Iris pigment epithelial cell (primary cell): ENCODE measurements at places on chromosomes 7 and 10.

- peak; percentile 51 for DNase-seq
Observed at GRCh38 chr7:92645114-92646061, 55.2 kb upstream of the FAM133B start.

GRCh38 chr10:15725603-15726002, 5.9 kb upstream of the ITGA8 start:
- peak; percentile 67 for DNase-seq

DNA sequence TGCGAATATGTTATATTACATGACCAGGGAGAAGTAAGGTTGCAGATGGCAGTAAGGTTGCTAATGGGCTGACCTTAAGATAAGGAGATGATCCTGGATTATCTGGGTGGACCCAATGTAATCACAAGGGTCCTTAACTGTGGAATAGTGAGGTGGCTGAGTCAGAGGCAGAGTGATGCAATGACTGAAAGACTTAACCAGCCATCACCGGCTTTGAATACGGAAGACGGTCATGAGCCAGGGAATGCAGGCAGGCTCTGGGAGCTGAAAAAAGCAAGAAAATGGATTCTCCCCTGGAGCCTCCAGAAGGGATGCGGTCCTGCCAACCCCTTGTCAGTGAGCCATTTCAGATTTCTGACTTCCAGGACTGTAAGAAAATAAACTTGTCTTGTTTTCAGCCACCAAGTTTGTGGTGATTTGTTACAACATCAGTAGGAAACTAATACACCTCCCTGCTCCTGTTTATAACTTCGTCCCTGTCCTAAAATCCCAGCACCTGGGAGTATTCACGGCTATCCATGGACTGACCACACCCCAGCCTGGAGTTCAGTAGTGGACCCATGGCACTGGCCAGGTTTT, 4.6 kb upstream of the C10orf95 start:
- DNase-seq: peak; percentile 93

DNA sequence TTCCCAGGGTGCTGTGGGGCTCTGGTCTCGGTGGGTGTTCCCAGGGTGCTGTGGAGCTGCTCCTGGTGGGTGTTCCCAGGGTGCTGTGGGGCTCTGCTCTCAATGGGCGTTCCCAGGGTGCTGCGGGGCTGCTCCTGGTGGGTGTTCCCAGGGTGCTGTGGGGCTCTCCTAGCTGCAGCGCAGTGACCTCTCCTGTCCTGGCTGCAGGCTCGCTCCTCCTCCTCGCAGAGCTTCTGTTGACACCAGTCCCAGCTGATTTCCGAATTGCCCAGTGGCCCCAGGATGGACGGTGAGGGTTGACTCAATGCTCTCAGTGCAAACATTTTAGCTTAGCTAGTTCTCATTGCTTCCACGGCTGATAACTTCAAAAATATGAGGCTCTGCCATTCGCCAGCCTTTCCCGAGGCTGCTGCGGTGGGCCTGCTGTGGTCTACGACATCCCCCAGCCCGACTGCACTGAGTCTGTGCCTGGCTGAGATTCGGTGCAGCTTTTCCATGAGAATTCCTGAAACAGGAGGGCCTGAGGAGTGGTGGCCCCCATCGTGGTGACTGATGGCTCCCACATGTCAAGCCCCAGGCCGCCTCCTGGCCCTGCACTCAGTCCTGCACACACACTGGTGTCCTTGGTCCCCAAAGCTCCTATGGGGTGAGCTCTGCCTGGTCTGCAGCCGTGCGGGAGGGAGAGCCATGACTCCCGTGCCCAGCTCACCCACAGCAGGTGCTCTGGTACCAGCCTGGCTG, 58.3 kb upstream of the NKX6-2 start:
- no peak for DNase-seq

GRCh38 chr10:75441682-75442081, 10.3 kb downstream of the LRMDA start:
- no peak for DNase-seq

- DNase-seq: no peak
Observed at GRCh38 chr10:61542596-61542995, 89.4 kb upstream of the TMEM26 start.

DNA sequence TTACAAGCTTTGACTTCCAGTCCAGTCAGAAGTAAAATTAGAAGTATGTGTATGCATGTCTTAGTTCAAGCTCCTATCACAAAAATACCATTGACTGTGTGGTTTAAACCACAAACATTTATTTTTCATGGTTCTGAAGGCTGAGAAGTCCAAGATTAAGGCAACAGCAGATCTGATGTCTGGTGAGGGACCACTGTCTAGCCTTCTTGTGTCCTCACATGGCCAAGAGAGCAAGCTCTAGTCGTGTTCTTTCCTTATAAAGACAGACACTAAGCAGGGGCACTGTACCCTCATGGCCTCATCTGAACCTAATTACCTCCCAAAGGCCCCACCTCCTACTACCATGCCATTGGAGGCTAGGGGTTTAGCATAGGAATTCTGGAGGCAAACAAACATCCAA, 41.3 kb upstream of the ARL4A start:
- peak; percentile 77 for DNase-seq

DNA sequence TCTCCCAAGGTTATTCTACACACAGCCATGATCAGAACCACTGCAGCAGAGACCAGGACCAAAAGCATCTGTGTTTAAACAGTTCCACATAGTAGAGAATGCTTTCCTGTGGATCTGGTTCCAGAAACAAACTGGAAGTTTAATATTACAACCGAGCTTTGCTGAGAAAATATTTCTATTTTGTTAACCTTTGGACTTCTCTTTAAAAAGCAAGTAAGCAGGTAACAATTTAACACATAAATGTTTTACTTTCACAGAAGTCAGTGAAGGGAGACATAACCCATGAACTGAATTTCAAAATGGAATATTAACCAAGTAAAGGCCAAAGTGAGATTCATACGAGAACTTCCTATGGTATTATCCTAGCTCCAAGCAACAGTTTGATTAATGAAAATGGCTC, 98.6 kb upstream of the PHYHIPL start:
- DNase-seq: no peak

GRCh38 chr7:35617041-35617440, 77.9 kb downstream of the HERPUD2 start:
- peak; percentile 20 for DNase-seq

DNA sequence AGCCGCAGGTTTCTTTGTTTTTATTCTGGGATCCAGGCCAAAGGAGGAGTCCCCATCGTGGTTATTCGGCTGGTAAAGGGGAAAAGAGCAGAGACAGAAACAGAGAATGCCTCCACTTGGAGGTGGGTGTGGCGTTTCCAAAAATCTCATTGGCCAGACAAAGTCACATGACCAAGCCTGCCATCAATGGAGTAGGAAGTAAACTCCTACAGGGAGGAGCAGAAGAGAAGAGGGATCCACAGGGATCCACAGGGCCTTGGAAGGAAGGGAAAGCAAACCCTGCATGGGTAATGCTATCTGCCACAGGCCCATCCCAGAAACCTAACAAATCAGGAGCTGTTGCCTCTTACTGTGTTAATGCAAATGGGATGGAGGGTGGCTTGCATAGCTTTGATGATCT, 425.7 kb upstream of the GALNT17 start:
- no peak for DNase-seq

GRCh38 chr10:68501691-68502090, 25.6 kb downstream of the SLC25A16 start:
- no peak for DNase-seq

GRCh38 chr7:133883591-133883990, 243.5 kb upstream of the LRGUK start:
- no peak for DNase-seq

GRCh38 chr10:20363684-20364083, 533.4 kb downstream of the NEBL start:
- DNase-seq: no peak

DNA sequence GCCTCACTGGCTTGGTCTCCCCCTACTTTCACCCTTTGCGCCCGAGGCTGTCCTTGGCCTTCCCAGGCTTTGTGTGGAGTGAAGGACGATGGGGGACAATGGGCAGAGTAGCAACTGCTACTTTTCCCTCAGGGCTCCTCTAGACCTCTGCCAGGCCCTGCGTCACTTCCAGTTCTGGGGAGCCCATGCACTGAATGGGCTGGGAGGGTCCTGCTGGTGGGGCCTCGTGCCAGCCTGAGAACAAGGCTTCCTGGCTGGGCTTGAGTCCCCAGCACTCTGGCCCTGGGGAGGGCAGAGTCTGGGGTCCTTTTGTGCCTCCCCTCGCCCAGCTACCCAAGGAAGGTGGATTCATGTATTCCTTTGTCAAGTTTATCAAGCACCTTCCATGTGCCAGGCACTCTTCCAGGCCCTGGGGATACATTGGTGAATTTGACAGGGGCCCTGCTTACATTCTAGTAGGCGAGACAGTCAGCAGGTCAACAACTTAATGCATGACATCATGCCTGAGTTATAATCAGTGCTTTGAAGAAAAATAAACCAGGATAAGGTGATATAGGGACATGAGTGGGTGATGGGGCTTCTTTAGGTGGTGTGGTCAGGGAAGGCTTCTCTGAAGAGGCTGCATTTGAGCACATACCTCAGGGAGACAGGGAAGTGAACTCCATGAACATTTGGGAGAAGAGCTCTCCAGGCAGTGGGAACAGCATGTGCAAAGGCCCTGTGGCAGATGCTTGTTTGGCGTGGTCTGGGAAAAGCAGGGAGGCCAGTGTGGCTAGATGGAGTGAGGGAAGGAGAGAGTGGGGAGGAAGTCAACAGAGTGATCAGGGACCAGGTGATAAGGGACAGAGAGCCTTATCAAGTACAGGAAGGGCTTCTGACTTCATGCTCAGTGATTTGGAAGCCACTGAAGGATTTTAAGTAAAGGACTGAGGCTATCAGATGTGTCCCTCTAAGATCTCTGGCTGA, 14.1 kb downstream of the ZMIZ1 start:
- peak; percentile 55 for DNase-seq

DNA sequence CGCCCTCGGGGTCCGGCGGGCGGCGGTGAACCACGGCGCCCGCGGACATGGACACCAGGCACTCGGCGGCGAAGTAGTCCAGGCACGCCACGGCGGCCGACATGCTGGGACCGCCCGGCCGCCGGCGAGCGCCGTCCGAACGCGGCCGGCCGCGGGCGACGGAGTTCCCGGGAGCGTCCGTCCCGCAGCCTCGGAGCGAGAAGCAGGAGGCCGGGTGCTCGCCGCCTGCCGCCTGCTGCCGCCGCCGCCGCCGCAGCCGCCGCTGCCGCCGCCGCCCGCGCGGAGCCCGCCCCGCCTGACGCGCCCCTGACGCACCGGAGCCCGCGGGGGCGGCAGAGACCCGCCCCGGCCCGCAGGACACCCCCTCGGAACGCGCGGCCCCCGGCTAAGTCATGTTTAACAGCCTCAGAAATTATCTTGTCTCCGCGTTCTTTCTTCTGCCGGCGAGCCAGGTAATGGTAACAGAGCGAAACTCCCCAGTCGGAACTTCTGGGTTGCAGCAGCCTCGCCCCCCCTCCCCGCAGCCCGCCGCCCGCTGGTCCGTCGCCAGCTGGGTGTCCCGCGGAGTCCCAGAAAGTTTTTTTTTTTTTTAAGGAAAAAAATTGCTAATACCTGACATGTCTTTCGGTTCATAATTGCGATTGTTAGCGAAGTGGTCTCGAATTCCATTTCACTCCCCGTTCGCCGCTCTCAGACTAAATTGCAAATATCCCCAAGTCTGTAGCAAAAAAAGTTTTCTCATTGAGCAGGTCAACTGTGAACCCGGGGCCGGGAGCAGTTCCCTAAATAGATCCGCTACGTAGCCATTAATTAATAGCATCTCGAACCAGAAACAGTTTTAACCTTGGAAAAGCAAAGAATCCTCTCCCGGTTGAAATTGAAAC, at the start of gene KLF14:
TSS of gene KLF14 (minus strand) at position 277 of the 884 bp plus-strand sequence. CDS start at position 103, 174 bp downstream.
- DNase-seq: peak; percentile 12
